Activated T-helper 1 cell treated with anti-CD3 and anti-CD28 coated beads, Interleukin-12 subunit alpha, Interleukin-12 subunit beta, Interleukin-2, Interleukin-4 antibody, amounts not matched to agents 30 ng/mL and 10 ng/mL and 1 ng/mL, durations not matched to agents 14 hours and 24 hours and 36 hours (primary cell): ENCODE measurements at places on chromosomes 2 and 18.

DNA sequence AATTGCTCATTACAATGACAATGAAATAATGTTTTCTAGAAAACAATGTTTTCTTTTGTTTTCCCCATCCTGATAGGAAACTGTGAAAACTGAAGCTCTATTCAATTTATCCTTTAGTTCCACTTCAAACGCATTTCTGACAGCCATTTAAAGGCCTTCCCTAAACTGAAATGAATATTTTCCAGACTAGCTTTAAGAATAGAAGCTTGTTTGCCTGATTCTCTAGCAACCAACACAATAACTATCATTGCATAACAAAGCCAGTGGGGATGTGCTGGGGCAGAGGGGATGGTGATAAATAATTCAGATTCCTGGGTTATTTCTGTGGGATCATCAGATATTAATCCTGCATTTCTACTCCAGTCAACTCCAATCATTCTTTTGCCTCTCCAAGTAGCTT is 427.1 kb downstream of the RND3 start:
- no peak for DNase-seq

DNA sequence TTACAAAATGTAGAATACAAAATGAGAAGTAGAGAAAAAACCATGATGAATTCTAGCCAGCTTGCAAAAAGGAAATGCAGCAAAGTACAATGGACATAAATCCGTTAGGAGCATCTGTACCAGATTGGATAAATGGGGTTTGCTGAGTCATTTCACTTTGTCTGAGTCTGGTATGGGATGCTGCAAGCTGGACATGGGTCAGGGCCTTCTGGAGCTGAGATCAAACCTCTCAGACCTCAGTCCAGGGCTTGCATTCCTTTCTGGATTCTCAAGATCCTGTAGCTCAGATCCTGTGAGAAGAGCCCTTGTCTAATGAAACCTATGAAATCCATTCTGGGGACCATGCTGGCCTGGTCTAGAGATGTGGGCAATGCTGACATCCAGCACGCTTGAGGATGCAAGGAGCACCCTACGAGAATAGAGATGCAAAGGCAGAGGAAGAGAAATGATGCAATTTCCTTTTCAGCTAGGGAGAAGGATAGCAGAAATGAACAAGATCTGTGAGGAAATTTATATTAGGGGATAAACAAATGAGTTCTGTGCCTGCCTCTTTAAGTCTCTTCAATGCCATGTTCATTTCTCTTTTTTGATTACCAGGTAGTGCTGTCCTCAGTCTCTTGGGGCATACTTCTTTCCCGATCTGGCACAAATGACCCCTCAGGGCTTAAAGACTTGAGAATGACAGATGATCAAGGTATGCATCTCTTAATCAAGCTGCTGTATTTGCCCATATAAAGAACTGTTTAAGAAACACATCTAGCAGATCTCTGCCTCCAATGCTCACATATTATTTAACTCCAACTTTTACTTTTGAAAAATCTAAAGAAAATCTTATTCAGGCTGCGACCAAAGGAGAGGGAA is 230.4 kb downstream of the MEIS1 start:
- DNase-seq = no peak

- no peak for DNase-seq
Observed at GRCh38 chr2:225615514-225615913, 216.0 kb downstream of the NYAP2 start.

DNA sequence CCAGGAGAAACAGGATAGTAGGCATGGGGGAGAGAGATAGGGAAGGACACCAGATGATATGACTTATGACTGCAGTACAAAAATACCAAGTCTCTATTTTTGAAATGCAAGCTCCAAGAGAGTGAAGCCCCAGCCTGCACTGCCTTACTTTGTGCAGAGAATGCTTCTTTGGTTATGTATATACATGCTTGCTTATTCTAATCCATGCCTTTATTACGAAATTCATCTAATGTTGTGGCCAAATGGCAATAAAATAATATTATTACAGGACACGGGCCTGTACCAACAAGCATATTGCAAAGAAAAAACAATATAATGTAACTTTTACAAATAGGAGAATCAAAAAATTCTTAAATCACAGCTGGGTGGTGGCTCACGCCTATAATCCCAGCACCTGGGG is 110.8 kb downstream of the BCL11A start:
- no peak for DNase-seq

DNA sequence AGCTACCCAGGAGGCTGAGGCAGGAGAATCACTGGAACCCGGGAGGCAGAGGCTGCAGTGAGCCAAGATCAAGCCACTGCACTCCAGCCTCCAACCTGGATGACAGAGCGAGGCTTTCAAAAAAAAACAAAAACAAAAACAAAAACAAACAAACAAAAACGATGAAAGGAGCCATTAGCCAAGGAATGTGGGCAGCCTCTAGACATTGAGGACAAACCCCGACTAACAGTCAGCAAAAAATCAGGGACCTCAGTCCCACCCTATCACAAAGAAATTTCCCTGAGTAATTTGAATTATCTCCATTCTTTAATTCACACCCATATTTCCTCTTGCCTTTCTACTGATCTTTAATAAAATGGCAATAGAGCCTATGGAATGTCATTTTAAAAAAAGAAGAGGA is 75.8 kb downstream of the MBD2 start:
- DNase-seq = no peak

GRCh38 chr18:12645751-12646203 is 12.1 kb downstream of the SPIRE1 start:
- no peak for DNase-seq
